ENCODE measurements at places on chromosomes 3 and 15.

GRCh38 chr15:63933522-63933921, 99.8 kb upstream of the HERC1 start:
- no peak for DNase-seq

DNA sequence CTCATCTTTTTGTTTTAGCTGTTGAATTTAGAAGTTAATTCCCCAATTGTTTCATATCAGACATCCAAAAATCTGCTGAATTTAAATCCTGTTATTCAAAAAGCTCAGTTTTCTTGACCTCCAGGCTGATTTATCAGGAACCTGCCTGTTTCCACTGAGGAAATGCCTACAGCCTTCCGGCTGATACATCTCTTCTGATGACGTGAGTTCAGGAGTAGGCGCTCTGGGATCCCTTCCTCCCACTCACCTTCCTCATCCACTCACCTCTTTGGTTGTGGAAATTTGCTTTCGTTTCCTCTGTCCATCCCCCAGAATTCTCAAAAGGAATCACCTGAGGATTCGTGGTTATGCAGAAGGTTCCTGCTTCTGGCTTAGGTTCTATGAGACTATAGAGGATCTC, 55.4 kb upstream of the ALDH1A3 start:
- DNase-seq = no peak

GRCh38 chr3:72887343-72887704, 522 bp upstream of the GXYLT2 start:
- no peak for DNase-seq

DNA sequence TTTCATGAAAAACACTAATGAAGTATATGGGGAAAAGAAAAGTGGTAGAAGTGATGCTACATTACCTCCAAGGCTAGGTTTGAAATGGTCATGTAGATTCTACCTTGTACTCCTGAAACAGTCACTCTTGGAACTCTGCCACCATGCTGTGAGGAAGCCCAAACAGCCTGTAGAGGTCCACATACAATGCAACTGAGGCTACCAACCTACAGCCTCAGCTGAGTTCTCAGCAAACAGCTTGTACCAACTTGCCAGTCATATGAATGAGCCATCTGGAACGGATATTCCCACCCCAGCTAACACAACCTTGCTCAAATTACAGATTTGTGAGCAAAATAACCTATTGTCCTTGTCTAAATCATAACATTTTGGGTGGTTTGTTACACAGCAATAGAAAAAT, 193.5 kb downstream of the ULK4 start:
- no peak for DNase-seq

DNA sequence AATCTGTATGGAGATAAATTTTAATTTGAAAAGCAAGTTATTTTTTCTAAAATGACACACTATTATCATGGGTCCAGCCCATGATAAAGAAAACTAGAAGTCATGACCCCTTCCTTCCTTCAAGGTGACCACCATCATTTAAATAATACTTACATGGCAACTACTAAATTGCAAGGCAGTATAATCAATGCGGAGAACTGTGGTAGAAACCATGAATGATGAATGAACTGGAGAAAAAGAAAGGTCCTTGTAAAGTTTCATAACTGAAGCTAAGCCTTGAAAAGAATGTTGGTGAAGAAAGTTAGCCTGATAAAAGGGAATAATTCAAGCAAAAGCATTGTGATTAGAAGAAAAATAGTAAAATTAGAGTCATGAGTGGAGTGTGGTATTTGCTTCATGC, 222.9 kb upstream of the TBC1D5 start:
- DNase-seq = no peak

DNA sequence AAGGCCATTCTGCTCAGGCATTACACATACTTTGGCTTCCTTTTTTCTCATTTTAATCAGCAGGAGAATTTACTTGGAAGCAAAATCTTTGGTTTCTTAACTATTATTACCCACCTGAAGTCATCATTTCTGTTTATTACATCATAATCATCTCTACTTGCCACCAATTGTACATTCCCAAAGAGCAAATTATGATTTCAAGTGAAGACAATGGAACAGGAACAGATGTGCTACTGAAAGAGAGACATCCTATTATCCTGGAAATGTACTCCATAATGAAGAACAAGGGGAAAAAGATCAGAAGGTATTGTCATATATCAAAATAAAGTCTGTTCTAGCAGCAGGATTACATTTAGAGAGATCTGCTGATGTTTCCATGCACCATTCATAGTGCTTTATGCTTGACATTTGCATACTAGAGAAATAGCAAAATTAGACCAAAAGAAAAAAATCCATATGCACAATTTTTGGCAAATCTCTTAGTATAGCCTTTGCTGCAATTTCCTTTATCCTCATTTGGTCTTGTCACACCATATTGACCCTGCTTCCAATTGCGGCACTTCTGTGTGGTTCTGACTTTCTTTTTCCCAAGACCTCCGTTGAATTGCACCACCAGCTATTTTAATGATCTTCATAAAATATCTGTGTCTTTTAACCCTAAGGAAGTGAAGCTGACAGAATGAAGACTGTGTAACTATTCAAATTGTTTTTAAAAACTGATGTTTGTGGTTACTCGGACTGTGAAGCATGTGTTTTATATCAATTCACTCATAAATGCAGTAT, 683.8 kb downstream of the ZNF385D start:
- no peak for DNase-seq

- DNase-seq = no peak
Observed at GRCh38 chr3:155308831-155309230, 15.3 kb upstream of the STRIT1 start.

GRCh38 chr3:16896820-16897219, 12.1 kb downstream of the PLCL2 start:
- peak; percentile 26 for DNase-seq

- DNase-seq = no peak
Observed at GRCh38 chr3:29281344-29282241, 722 bp downstream of the RBMS3 start.

DNA sequence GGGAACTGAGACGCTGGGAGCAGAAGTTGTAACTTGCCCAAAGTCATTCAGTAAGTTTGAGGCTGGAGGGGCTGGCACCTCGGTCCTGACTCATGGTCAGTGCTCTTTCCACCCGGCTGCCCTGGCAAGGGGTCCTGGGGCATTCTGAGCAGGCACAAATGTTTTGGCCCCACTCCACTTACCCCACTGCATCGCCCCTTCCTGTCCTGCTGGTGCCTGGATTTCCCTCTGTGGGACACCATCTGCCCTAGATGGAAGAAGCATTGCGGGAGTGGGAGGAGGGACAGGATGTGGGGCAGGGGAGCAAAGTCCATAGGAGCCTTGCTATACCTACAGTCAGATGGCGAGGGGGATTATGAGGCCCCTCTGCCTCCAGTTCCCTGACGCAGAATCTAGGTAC, 4.5 kb downstream of the CORO2B start:
- DNase-seq = no peak

GRCh38 chr15:68376447-68377060, 55.4 kb downstream of the ITGA11 start:
- DNase-seq = no peak

DNA sequence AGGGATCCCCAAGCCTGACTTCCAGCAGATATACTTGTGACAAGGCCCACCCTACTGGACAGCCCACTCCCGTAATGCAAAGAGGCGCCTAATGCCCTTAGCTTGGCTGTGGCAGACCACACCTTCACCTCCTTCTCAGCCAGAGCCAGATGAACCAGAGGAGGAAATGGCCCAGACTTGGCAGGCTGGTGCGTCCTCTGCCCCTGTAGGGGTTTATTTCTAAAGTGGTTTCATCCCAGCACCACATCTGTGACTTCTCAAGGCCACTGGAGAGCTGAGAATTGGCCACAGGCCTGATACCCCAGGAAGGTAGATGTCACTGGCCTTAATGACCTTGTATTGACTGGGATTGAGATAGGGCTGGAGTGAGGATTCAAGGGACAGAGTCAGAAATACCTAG, 29.5 kb downstream of the BOC start:
- no peak for DNase-seq

DNA sequence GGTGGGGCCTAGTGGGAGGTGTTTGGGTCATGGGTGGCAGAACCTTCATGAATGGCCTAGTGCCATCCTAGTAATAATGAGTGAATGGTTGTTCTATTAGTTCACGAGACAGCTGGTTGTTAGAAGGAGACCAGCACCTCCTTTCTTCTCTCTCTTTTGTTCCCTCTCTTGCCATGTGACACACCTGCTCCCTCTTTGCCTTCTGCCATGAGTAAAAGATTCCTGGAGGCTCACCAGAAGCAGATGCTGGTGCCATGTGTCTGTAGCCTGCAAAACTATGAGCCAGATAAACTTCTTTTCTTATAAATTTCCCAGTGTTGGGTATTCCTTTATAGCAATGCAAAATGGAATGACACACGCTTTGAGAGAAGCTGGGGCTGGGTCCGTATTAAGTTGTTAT, 89.0 kb upstream of the SLC4A7 start:
- no peak for DNase-seq

DNA sequence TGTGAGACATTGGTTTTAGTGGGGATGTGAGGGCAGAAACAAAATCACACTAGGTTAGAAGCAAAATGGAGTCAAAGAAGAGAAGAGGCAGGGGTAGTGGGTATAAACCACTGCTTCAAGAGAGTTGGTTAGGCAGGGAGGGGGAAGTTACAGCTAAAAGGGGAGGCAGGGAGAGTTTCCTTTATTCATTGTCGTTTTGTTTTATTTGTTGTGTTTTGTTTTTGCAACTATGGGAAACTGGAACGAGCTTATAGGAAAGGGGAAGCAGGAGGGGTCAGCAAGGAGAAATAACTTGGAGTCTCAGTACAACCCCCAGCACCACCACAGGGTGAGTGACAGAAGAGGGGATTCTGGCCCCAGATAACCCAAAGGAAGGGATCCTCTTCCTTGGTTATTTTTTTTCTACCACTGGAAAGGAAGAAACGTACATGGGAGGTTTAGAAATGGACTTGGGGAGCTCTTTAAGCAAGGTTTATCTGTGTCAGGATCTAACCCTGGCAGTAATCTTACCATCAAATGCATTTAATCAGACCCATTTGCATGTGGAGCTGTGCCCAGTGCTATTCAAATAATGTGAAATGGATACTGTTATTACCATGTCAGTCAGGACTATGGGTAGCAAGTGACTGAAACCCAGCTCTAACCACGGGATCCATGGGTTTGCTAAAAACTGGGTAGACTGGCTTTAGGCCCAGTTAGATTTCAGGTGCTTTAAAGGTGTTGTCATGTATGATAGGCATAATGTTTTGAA, 68.7 kb downstream of the CCNL1 start:
- no peak for DNase-seq

GRCh38 chr3:14144423-14145075, 19.7 kb downstream of the TMEM43 start:
- peak; percentile 40 for DNase-seq

GRCh38 chr15:90465140-90465929, 64.4 kb upstream of the CRTC3 start:
- no peak for DNase-seq

DNA sequence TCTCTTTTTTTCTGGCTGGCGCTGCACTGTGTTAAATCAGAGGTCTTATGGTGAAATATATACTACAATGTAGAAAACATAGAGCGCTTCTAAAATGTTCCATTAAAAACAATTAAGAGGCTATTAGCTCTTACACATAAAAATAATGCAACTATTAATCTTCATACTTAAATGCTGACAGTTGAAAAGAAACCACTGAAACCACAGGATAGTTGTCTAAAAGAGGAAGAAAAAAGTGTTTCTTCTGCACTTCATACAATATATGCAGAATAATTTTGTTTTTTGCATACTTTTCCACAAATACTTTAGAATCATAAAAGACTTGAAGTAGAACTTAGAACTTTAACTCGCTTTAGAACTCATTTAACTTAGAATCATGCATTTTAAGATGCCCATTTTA, 170.5 kb downstream of the PYDC2 start:
- DNase-seq = no peak

DNA sequence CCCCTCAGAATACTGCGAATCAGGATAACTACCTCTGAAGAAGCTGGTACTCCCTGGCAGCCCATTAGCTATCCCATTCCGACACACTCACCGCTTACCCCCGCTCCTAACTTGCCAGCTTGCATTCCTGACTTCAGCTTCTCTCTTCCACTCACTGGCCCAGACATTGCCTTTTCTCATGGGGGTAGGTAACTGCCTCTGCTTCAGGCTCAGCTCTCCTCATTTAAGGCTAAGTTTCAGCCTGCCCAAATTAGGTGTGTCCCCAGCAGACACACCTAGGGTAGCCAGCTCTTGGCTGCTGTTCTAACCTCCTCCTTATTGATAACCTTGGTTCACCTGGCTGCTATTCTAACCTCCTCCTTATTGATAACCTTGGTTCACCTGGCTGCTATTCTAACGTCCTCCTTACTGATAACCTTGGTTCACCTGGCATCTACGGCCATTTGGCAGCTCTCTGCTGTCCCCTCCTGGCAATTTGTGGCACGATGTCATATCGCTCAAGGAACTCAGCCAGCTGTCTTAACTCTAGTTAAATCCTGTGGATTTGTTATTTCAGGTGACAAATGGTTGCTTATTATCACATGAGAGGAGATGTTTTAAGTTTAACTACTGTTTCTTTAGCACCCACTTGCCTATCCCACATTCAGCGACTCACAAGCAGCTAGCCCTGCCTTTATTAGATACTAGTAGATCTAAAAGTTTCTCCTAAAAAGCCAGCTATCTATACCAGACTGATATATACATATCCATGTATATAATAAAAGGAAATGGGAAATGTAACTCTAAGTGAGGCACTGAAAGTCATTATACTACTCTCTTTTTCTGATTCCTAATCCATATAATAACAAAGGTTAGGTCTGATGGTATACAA, 106.5 kb upstream of the ACP3 start:
- no peak for DNase-seq

GRCh38 chr3:17028363-17028762, 143.6 kb downstream of the PLCL2 start:
- no peak for DNase-seq

DNA sequence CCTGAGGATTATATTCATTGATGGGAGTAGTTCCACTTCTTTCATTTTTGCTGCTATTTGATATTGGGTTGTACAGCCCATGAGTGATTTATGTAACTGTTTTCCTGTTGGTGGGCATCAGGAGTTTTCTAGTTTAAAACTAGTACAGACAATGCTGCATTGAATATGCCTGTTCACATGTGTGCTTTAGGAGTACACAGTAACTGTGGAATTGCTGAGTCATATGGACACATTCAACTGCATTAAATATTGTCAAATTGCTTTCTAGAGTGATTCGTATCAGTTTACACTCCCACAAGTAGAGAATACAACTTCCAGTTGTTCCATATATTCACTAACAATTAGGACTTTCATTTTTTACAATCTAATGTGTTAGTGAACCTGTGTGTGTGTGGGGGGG, 59.8 kb upstream of the THSD4 start:
- DNase-seq = no peak

DNA sequence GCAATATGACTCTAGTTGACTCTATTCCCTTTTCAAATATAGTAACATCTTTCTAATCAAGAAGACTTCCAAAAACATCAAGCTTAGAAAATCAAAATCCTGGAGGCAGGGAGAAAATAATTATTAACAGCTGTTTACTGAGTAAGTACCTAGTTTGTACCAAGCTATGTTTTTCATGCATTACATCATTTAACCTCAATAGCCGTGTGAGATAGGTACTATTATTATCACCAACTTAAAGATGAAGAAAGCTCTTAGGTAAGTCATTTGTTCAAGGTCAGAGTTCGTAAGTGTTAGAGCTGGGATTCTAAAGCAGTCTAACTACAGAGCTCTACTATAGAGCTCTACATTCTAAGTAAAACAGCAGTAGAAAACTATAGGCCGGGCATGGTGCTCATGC, 41.6 kb downstream of the GSK3B start:
- no peak for DNase-seq
